GM04503 (cell line): ENCODE measurements at places on chromosomes 1 and 21.

- no peak for DNase-seq
Observed at GRCh38 chr1:39525366-39526165, 34.1 kb downstream of the BMP8A start.

DNA sequence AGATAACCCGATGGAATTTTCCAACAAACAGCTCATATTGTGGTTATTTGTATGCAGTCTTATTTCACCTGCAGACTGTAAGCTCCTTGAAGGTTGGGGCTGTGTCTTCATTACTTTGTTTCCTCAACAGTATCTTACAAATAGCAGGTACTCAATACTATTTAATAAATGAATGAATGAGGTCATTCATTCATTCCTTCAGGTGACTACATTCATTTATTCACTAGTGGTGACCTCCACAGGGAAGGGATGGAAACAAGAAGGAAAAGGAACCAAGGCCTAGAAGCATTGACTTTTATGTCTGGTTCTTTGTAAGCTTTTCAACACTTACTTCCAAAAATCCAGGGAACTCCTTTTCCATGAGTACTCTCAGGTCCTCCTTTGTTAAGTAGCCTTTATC is 7.9 kb downstream of the S100A10 start:
- DNase-seq = no peak

- DNase-seq = no peak
Observed at GRCh38 chr1:92563457-92564216, 76.9 kb upstream of the GFI1 start.

GRCh38 chr1:43937179-43937865 is 3.7 kb downstream of the ARTN start:
- no peak for DNase-seq

DNA sequence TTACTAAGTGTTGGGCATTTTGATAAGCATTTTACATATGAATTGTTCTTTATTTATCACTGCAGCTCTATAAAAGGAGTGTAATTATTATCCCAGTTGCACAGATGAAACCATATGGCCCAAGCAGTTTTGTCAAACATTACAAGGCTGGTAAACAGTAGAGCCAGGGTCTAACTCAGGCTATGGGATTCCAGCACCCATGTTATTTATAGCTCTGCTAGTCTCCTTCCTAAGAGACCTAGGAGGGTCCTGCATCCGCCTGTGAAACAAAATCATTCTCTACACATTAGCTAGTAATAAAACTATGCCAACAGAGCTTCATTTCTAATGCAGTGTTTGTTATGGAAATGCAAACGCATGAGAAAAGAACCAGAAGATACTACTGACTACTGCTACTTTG is 58.6 kb downstream of the IL23R start:
- DNase-seq = no peak

GRCh38 chr21:45200581-45201296 is 87.0 kb downstream of the POFUT2 start:
- DNase-seq = no peak

DNA sequence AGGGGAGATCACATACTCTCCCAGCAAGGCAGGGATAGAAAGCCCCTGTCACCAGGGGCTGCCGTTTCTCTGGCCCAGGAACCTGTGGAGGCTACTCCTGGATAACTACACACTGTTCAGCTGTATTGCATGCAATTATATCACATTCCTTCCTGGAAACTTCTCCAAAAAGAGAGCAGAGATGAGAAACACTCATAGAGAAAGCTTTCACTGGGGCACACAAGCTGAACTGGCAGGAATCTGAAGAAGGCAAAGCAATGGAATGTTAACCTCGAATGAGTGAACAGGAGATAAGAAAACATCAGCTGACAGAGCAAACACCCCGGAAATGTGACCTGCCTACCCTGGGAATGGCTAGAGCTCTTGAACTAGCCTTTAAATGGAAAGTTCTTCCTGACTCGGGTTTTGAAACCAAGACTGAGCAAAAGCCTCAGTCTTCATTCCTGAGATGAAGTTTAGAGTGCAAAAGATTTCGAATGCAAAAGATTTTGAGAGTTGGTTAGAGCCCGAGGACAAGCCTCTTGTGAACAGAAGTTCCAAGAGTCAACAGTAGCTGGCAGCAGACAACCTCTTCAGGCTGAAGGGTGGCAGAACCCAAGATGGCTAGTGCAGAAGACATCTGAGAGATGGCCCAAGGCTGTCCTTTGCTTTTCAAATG is 32.3 kb downstream of the CCN1 start:
- DNase-seq = peak; percentile 95

GRCh38 chr1:95263450-95263849 is 29.4 kb downstream of the RWDD3 start:
- no peak for DNase-seq

DNA sequence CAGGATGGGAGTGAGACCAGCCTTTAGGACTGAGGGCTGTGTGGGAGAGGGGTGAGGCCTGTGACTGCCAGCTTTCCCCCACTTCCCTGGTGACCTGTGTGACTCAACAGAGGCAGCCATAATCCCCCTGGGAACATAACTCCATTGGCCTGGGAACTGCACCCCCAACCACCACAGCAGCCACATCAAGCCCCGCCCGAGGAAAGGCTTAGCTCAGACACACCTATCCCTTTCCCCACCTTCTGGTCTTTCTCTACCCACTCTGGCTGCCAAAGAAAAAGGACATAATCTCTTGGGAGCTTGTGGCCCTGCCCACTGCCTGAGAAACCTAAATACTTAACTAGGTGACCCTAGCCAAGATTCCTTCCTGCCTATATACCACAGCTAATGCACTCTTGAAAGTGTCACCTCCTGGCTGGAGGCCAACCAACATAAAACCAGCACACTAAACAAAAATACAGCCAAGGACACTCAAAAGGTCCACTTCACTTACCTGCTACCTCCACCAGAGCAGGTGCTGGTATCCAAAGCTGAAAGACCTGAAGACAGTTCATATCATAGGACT is 406.6 kb upstream of the CAMK1G start:
- no peak for DNase-seq

GRCh38 chr1:189816558-189816957 is 661.1 kb downstream of the BRINP3 start:
- DNase-seq = no peak
